ENCODE measurements at places on chromosomes 7 and 10. TPM values are rescaled to one million over a fixed set of nuclear protein-coding genes. Genes with fewer than 3 reads are reported as not detected.

PAX4 gene
- not detected for total RNA-seq

ZFAND2A gene
- 23.3 TPM for total RNA-seq

PILRA gene
- 40.9 TPM for total RNA-seq

INMT gene
- 157 TPM for total RNA-seq

DNA sequence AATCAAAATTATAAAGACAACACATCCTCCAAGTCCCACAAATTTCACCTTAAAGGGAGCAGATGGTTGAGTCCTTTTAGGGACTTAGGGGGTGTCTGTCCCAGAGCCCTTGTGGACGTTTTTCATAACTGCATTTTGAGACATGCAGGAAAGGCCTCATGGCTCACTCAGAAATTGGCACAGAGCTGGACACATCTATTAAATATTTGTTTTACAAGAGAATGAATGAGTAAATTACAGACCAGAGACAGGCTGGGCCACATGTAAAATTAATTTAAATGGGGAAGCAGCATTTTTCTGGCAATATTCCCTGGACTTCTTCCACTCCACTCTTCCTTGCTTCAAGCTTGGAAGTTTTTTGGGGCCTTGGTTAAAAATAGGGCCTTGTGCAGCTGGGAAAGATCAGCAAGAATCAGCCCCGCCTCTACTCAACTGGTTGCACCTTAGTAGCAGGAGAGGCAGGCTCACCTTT is 20.0 kb downstream of the LAMB1 start:
- DNase-seq: peak; percentile 98
- H3K27ac ChIP-seq: no peak overlapping the region
- no peak overlapping the region for H3K4me3 ChIP-seq
- no peaks in the 10 kb centered on the region for H3K4me1 ChIP-seq

- H3K4me3 ChIP-seq: no peak overlapping the region
- H3K27me3 ChIP-seq: no peaks in the 10 kb centered on the region
- no peak for DNase-seq
- H3K27ac ChIP-seq: no peak overlapping the region
Observed at GRCh38 chr7:103803631-103804030, 185.8 kb downstream of the RELN start.

DNA sequence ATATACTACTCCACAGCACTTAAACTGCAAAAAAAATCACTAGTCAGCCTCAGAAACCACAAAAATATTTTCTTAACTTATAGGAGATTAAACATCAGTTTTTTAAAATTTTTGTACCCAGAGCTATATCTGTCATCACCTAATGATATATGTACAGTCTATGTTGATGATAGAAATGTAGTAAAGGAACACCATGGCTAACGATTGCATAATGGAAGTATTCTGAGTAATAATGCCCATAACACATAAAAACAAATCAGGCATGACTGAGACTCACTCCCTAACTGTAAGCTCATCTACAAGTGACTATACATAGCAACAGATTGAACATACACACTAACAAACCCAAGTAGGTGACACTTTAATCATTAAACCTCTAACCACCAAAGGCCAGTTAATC is 51.3 kb downstream of the TSPAN12 start:
- no peak overlapping the region for H3K4me3 ChIP-seq
- DNase-seq: no peak
- no peaks in the 10 kb centered on the region for H3K4me1 ChIP-seq

GRCh38 chr7:158750702-158751101 is 46.1 kb upstream of the NCAPG2 start:
- DNase-seq: no peak
- no peaks in the 10 kb centered on the region for H3K4me1 ChIP-seq
- no peak overlapping the region for H3K4me3 ChIP-seq
- peaks cover 23% of the 10 kb centered on the region for H3K36me3 ChIP-seq

DNA sequence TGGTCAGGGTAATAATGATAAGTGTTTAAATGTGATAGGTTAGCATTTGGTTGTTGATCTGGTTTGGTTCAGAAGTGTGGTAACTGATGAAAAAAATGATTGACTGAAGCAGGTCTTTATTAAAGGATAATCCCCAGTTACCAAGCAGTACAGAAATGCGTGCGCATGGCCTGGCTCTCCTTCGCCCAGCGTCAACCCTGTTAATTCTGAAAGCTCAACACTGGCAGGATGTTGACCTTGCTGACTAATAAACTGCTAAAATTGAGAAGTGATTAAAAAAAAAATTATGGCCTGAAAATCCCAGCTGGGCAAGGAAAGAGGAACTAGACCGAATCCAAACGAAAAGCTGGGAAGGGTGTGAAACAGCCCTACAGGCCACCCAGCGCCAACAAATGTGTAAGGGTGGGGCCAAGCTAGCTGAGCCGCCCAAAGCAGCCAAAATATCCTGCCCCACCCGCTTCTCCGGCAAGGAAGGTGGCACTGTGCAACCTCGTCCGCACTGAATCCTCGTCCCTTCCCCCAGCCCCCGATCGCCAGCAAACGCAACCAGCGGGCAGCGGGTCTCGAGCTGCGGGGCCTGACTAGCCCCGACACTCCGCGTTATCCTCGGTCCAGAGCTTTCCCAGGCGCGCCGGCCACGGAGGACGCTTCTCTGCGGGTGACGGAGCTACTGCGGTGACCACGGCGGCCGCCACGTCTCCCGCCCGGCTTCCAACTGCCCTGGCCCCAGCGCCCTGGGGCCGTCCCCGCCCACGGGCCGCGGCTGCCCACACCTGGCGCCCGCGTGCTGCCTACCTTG is 561 bp downstream of the SHTN1 start:
- H3K4me3 ChIP-seq: peak overlapping the region; percentile 74
- no peaks in the 10 kb centered on the region for H3K4me1 ChIP-seq
- DNase-seq: peak; percentile 38
- no peaks in the 10 kb centered on the region for H3K36me3 ChIP-seq
- peaks cover 8% of the 10 kb centered on the region for H3K27me3 ChIP-seq
- H3K27ac ChIP-seq: peak overlapping the region; percentile 97
